Stimulated activated CD4-positive, alpha-beta T cell treated with anti-CD3 and anti-CD28 coated beads, Interleukin-15, amount 100 ng/mL, for 48 hours (primary cell): ENCODE measurements at places on chromosomes 13 and 19.

DNA sequence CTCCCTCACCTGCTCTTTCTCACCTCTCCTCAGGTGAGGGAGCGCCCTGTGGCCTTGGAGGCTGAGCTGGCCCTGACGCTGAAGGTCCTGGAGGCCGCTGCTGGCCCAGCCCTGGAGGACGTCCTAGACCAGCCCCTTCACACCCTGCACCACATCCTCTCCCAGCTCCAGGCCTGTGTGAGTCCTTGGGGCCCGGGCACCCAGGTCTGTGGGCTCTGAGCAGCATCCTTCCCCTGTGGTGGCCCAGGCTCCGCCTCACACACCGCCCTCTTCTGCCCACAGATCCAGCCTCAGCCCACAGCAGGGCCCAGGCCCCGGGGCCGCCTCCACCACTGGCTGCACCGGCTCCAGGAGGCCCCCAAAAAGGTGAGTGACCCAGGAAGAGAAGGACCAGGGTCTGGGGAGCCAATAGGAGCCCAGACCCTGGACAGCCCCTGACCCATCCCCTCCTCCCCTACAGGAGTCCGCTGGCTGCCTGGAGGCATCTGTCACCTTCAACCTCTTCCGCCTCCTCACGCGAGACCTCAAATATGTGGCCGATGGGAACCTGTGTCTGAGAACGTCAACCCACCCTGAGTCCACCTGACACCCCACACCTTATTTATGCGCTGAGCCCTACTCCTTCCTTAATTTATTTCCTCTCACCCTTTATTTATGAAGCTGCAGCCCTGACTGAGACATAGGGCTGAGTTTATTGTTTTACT is 1.9 kb downstream of the IFNL1 start:
- DNase-seq, result no peak

DNA sequence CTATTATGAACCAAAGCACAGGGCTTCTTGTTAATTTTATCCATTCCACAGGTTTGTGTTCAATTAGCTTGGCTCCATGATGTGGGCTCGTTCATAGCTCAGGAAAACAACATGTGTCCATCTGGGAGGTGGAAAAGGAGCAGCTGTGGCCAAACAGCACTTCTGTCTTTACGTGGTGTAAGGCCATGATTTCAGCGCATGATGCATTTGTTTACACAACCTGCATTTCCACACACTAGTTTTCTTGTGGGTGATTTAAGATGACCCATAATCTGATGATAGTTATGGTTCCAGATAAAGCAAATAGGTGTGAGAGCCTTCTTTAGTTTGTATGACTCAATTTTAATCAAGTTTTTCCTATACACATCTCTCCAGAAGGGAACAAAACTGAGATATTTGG is 101.7 kb downstream of the TNFRSF19 start:
- DNase-seq, result no peak

- no peak for DNase-seq
These were observed 67.1 kb upstream of the KPNA3 start for GRCh38 chr13:49859560-49859959.

GRCh38 chr13:89363144-89363543 is 1692.0 kb downstream of the SLITRK5 start:
- no peak for DNase-seq

- DNase-seq, result no peak
These were observed 1.3 kb upstream of the TEKTIP1 start for GRCh38 chr19:3537438-3538240.

DNA sequence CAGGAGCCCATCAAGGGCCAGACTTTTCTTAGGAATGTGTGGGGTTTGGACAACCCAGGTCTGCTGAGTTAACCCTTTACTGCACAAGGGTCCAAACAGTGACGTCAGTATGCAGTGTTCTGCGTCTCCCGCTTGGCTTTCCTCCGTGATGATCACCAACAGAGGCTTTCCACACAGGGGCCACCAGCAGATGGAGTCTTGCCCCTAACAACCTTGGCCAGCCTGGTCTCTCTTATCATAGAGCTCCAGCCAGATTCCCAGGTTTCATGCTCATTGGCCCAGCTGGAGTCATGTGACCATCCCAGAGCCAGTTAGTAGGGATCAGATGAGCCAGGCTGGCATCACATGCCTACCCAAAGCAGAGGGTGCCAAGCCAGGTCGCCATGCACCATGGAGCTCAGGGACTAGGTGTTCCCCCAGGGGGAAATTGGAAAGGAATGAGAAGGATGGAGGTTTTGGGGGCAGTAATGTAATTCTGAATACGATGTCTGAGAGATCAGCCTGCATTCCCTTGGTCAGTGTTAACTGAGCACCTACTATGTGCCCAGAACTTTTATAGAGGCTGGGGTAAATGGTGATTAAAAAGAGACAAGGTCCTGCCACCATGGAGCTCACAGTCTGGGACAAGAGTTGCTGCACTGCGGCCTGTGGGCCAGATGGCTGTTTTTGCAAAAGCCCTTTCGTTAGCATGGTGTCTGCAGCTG is 61.2 kb downstream of the MYH14 start:
- DNase-seq, result no peak

- no peak for DNase-seq
These were observed 12.9 kb upstream of the LRRC4B start for GRCh38 chr19:50580970-50581634.

DNA sequence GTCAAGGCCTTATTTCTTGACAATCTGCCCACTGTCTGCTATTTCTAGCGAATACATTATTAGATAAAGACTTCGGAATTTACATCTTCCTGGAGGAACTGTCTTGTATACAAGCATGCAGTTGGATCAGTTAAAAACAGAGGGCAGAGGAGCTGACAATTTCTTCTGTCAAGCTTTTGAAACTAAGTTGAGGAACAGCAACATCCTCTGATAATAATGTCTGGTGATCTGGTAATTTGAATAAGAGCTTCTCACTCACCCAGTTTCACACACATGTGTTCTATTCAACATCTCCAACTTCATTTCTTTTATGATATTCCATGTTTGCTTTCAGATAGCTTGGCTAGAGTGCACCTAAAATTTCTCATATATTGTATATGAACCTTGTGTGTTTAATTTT is 50.2 kb downstream of the MTMR6 start:
- no peak for DNase-seq

DNA sequence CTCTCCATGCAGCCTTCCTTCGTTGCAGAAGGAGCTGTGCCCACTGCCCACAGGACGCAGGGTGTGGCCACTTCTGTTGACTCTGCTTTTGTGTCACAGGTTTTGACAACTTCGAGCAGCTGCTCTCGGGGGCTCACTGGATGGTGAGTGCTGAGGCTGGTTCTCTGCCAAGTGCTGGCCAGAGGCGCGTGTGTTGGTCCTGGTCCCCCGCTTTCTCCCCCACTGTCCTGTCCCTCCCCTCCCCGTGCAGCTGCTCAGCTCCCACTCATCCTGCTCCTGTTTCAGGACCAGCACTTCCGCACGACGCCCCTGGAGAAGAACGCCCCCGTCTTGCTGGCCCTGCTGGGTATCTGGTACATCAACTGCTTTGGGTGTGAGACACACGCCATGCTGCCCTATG is 10.6 kb upstream of the PDCD2L start:
- DNase-seq, result no peak

GRCh38 chr19:7801020-7801570 is 28.9 kb upstream of the EVI5L start:
- no peak for DNase-seq

DNA sequence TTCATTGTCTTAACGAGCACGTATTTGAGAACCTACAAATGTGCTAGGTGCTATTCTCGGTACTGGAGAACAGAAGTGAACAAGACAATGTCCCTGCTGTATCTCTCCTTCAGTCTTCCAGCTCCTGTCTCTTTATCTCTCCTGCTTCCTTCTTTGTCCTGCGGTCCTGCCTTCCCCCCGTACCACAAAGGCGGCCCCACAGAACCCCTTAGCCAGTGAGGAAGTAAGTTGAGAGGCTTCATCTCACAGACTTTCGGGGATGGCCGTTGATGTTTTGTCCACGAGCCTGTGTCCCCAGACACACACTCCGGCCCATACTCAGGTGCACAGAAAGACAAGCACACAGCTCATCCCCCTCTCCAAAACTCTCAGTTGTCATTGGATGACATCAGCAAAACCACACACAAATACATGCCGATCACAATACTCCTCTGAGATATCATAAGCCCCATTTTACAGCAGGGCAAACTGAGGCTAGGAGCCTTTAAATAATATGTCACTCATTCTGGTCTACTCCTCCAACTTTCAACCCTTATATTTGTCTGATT is 507 bp upstream of the SWSAP1 start:
- DNase-seq, result no peak

- no peak for DNase-seq
These were observed 425.5 kb downstream of the RFC3 start for GRCh38 chr13:34243403-34243802.

DNA sequence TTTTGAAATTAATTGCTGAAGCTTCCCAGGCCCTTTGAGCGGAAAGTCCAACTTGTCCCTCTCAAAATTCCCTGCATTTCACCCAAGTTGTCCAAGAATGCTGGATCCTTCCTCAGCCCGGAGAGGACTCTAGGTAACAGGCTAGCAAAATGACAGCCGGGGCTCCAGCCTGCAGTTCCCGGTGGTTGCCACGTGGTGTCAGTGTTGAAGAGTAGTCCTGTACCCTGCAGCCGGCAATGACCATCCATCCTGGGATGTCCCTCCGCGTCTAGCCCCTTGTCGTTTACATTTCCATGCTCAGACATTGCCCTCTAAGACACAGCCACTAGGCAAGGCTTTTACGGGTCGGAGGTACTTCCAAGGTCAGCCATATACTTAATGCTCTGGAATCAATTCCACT is 31.4 kb upstream of the MTIF3 start:
- peak; percentile 32 for DNase-seq

DNA sequence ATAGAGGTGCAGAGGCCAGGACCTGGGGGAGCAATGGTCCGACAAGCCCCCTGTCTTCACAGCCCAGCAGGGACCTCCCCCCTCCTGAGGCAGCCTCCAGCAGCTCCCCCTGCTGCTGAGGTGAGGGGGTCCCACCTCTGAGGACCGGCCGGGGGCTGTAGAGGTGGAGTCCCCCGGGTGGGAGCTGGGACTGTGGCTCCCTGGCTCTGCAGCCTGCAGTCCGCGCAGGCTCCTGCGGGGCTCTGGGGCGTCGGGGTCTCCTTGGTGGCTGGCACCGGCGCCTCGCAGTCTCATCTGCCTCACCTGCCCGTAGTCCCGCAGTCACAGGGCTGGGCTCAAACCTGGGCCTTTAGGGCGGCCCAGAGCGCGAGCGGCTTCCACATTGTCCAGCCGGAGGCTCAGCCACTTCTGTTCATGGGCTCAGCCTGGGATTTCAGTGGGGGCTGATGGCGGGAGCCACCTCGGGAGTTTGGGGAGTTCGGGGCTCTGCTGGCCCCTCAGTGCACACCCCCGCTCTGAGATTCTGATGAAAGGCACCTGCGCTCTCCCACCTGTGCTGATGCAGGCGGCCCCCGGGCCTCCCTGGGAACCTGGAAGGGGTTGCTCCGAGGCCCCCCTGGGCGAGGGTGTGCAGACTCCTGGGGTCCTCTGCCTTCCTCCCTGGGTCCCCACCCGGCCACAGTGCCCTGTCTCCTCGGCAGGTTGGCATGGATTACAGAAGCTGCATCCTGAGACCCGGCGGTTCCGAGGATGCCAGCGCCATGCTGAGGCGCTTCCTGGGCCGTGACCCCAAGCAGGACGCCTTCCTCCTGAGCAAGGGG is 7.0 kb upstream of the ZNF554 start:
- no peak for DNase-seq
